Myometrial cell (primary cell): ENCODE measurements at places on chromosomes 7 and 10. TPM values are rescaled to one million over a fixed set of nuclear protein-coding genes. Genes with fewer than 3 reads are reported as not detected.

Gene INSYN2A
- total RNA-seq = under 0.01 TPM in 2 replicates

Gene VIM
- total RNA-seq = 8,125 and 8,425 TPM in 2 replicates

Gene BUB3
- total RNA-seq = 142 and 222 TPM in 2 replicates

Gene PAX2
- total RNA-seq = not detected in 2 replicates

Gene TNPO3
- total RNA-seq = 45.6 and 47.7 TPM in 2 replicates

Gene EBLN1
- not detected in 2 replicates for total RNA-seq

Gene IFIT1B
- not detected in 2 replicates for total RNA-seq

Gene GIMAP7
- not detected in 2 replicates for total RNA-seq

Gene HIPK2
- total RNA-seq = 3.5 and 6.2 TPM in 2 replicates

Gene ZNF804B
- total RNA-seq = not detected in 2 replicates

Gene ELOVL3
- total RNA-seq = not detected in 2 replicates

Gene SPDYE2B
- total RNA-seq = not detected in 2 replicates

Gene DNAJC2
- 7.5 and 11.9 TPM in 2 replicates for total RNA-seq

Gene AKR1D1
- total RNA-seq = not detected in 2 replicates

Gene LRRC18
- total RNA-seq = not detected in 2 replicates

Gene UCMA
- not detected in 2 replicates for total RNA-seq

Gene FGFR2
- total RNA-seq = not detected in 2 replicates

Gene SORBS1
- 0.35 and 0.86 TPM in 2 replicates for total RNA-seq

Gene NODAL
- not detected in 2 replicates for total RNA-seq

Gene DHTKD1
- 11.5 and 20.6 TPM in 2 replicates for total RNA-seq

Gene GNGT1
- not detected in 2 replicates for total RNA-seq

Gene SDHAF3
- total RNA-seq = 11.8 and 15.4 TPM in 2 replicates

Gene SEMA3D
- under 0.01 and 0.58 TPM in 2 replicates for total RNA-seq

Gene LIPK
- not detected in 2 replicates for total RNA-seq

Gene GRM3
- not detected in 2 replicates for total RNA-seq
